ENCODE measurements at places on chromosomes 16 and 17. TPM values are rescaled to one million over a fixed set of nuclear protein-coding genes. Genes with fewer than 3 reads are reported as not detected.

DNA sequence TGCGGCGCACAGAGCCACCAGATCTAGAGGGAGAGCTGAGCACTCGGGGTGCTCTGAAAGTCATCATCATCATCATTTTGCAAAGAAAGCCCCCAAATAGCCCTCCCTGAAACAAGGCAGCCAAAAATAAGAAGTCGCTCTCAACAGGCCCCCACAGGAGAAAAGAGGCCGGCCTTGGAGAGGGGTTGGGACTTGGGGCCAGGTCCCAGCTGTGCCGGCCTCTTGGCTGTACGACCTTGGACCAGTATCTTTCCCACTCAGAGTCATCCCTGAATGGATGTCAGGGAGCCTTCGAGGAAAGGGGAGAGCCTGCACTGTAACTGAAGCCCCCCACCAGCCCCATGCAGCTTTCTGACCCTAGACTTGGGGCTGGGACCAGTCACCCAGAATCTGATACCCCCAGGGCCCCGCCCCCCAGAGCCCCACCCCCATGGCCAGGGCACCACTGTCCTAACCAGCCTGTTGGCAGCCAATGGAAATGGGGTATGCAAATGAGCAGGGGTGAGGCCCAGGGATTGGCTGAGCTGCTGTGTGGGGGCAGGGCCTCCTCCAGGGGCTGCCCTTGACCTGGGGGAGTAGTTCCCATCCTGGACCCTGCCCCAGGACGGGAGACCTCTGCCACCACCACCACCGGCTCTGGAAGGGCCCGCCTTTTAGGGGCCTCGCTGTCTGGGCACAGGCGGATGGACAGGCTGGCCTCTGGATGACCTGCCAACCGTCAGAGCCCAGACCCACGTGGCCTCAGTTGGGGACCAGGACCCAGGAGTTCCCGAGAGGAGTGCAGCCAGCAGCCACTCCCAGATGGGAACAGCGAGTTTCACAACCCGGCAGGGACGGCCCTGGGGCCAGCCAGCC lies 15.4 kb downstream of the ZFPM1 start:
- DNase-seq = no peak

GRCh38 chr17:70070305-70071027 lies 4.6 kb upstream of the KCNJ16 start:
- DNase-seq = no peak

DNA sequence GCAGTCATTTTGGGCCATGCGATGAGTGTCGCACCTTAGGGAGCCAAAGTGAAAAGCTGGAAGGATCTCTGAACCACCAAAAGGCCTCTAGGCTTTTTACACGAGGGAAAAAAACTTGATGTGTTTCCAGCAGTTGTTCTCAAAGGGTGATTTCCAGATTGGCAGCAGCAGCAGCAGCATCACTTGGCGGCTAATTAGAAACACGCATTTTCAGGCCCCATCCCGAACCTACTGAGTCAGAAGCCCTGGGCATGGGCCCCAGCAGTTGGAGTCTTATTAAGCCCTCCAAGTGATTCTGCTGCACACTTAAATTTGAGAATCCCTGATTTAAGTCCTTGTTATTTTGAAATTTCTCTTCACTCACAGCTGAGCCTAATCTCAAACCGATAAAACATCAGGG lies 25.3 kb upstream of the PYY start:
- DNase-seq = no peak

DNA sequence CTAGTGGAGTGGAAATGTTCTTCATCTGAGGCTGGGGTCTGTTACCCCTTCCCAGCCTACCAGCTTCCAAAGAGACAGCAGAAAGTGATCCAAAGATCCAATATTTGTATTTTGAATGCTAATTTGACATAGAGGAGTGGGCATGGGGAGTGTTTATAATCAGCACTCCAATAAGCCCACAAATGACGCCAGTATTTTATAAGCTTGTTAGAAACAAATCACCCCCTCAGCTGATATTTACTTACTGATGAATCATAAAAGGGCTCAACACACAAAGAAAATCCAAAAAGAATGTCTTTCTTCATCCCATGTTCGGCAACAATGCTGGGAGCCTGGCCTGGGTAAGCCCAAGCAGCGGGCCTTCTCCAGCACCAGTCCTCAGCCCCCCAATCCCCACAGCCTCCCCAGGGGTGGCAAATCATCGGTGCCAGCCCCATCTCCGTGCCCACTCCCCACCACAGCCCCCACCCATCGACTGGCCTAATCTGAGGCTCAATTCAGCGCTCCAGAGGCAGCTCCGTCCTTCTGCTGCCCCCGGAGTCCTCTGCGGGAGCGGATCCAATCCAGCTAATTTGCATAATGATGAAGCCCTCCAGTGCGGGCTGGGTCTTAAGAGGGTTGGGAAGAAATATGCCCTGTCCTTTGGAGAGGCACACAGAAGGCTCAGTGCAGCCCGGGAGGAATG lies 169.5 kb downstream of the C16orf78 start:
- no peak for DNase-seq

ERN1 gene
- 1.6 TPM for polyA plus RNA-seq

SLC13A5 gene
- polyA plus RNA-seq = 0.75 TPM

HOXB1 gene
- polyA plus RNA-seq = not detected
